ENCODE measurements at places on chromosomes 12 and 14.

- H3K4me1 ChIP-seq = no peaks in the 10 kb centered on the region
- no peak for DNase-seq
- H3K36me3 ChIP-seq = peaks cover 8% of the 10 kb centered on the region
- no peak overlapping the region for H3K27ac ChIP-seq
- no peak overlapping the region for H3K4me3 ChIP-seq
- no peaks in the 10 kb centered on the region for H3K27me3 ChIP-seq
These were observed 27.5 kb downstream of the CCDC91 start for GRCh38 chr12:28217805-28218204.

GRCh38 chr12:94898388-94898787, 105.1 kb downstream of the NDUFA12 start:
- H3K4me1 ChIP-seq = no peaks in the 10 kb centered on the region
- H3K27me3 ChIP-seq = no peaks in the 10 kb centered on the region
- DNase-seq = no peak
- no peak overlapping the region for H3K4me3 ChIP-seq
- no peaks in the 10 kb centered on the region for H3K36me3 ChIP-seq
- H3K27ac ChIP-seq = no peak overlapping the region

GRCh38 chr14:98252820-98253219, 1019.2 kb downstream of the BCL11B start:
- no peaks in the 10 kb centered on the region for H3K4me1 ChIP-seq
- H3K27ac ChIP-seq = no peak overlapping the region
- no peaks in the 10 kb centered on the region for H3K36me3 ChIP-seq
- H3K27me3 ChIP-seq = no peaks in the 10 kb centered on the region
- DNase-seq = no peak
- H3K4me3 ChIP-seq = no peak overlapping the region

DNA sequence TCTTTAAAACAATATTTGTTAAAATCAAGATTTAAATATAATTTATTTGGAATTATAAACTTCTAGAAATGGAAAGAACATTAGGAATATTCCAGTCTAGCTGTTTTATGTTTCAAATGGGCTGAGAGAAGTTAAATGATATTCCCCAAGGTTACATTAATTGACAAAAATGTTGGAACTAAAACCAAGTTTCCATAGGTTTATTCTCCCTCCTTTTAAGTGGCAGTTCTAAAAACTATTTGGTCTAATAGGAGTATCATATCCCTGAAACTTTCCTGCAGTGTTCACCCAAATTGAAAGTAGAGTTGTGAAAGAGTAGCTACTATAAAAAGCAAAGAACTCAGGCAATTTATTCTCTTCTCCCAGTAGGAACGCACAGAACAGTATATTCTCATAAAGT, 1185.5 kb downstream of the LRFN5 start:
- H3K4me1 ChIP-seq = no peaks in the 10 kb centered on the region
- no peak for DNase-seq
- no peak overlapping the region for H3K27ac ChIP-seq
- H3K36me3 ChIP-seq = no peaks in the 10 kb centered on the region
- no peaks in the 10 kb centered on the region for H3K27me3 ChIP-seq

DNA sequence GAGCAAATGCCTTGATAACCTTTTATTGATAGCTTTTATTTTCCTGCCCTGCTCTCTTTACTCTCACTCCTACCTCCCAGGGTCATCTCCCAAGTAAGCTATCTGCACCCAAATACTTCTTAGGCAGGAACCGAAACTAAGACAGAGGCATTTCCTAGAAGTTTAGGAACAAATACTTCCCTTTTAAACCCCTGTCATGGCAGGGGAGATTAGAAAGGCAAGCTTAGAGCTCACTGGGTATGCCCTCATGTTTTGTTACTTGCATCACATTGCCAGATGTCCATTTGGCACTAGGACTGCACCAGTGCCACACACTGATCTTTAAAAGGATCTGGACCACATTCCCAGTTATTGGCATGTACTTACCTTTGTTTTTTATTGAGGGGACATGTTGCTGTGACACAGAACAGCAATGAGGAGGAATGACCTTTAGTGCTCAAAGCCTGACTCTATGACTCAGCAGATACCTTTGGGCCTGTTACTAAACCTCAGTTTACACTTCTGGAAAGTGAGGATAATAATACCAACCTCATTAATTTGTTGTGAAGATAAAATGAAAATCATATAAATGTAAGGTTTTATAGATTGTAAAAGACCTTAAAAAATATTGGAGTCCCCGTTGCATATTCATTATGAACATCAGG, 40.9 kb upstream of the MBIP start:
- no peak for DNase-seq
- peaks cover 2% of the 10 kb centered on the region for H3K27me3 ChIP-seq
- no peaks in the 10 kb centered on the region for H3K36me3 ChIP-seq
- no peak overlapping the region for H3K27ac ChIP-seq

DNA sequence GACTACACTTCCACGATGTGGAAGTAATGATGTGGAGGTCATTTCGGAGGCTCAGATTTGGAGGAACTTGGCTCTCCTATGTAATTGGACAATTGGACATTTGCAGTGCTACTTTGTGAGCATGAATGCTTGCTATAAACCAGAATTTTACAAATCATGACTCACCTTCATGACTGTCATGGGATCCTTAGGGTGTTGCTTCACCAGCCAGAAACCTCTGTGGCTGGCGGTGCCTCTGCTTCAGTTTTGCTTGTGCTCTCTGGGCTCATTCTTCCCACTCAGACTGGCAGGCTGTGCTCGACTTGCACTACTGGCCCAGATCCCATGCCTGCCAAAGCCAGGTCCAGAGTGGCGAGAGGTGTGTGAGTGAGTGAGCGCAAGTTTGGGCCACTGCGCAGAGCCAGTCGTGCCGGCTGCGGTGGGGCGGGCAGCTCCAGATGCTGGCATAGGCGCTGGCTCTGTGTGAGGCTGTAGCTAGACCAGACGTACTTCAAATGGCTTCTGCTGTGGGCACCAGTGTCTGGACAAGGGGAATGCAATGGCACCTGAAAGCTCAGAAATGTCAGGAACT, 387.8 kb downstream of the AEBP2 start:
- no peak for DNase-seq
- H3K27ac ChIP-seq = no peak overlapping the region
- H3K4me3 ChIP-seq = no peak overlapping the region
- no peaks in the 10 kb centered on the region for H3K4me1 ChIP-seq
- no peaks in the 10 kb centered on the region for H3K27me3 ChIP-seq

- peaks cover 11% of the 10 kb centered on the region for H3K27me3 ChIP-seq
- no peak for DNase-seq
- no peaks in the 10 kb centered on the region for H3K36me3 ChIP-seq
- H3K4me3 ChIP-seq = no peak overlapping the region
- no peaks in the 10 kb centered on the region for H3K4me1 ChIP-seq
These were observed 266.3 kb downstream of the APAF1 start for GRCh38 chr12:98911396-98911795.

DNA sequence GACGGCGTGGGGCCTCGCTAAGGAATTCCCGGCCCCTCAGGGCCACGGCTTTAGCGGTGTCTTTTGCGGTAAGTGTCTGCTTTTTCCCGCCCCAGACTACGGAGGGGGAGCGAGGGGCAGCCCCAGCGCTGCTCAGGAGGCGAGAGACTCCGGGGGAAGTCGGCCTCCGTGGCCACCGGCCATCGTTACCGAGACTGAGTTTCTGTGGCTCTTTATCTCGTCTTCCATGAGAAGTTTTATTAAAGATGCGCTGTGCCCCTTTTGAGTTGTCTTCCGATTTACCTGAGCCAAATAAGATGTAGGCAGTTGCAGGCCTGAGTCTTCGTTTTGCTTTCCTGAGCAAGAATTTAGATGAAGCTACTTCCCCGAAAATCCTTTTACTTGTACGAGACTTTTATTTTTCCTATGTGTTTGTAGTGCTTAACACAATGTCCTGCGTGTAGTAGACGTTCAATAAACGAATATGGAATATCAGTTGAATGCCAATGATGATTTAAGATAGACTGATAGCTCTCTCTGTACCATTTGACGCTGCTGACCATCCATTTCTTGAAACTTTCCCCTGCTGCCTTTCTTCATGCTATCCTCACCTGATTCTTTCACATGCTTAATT, 462 bp downstream of the SRP54 start:
- peaks cover 13% of the 10 kb centered on the region for H3K4me1 ChIP-seq
- no peaks in the 10 kb centered on the region for H3K27me3 ChIP-seq
- H3K27ac ChIP-seq = peak overlapping the region; percentile 94
- H3K4me3 ChIP-seq = peak overlapping the region; percentile 74
- no peaks in the 10 kb centered on the region for H3K36me3 ChIP-seq
- DNase-seq = no peak

- no peak overlapping the region for H3K4me3 ChIP-seq
- no peak overlapping the region for H3K27ac ChIP-seq
- no peaks in the 10 kb centered on the region for H3K4me1 ChIP-seq
- H3K36me3 ChIP-seq = no peaks in the 10 kb centered on the region
These were observed 200.3 kb downstream of the CRADD start for GRCh38 chr12:93877446-93877845.

DNA sequence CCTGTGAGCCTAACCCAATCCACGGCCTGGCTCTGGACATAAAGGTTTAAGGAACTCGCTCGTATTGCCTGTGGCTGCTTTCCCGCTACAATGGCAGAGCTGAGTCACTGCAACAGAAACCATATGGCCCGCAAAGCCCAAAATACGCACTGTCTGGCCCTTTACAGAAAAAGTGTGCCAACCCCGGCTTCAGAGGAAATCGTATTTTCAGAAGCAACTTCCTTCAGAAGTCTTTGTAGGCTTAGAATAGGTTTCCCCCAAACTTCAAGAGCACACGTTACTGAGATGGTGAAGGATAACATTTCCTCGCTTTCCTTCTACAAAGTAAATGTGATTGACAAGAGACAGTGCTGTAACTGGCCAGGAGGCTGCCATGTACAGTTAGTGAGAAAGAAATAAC, 34.8 kb upstream of the TESC start:
- H3K4me3 ChIP-seq = no peak overlapping the region
- H3K4me1 ChIP-seq = peaks cover 16% of the 10 kb centered on the region
- H3K36me3 ChIP-seq = no peaks in the 10 kb centered on the region
- no peak overlapping the region for H3K27ac ChIP-seq
- no peaks in the 10 kb centered on the region for H3K27me3 ChIP-seq

- H3K27ac ChIP-seq = no peak overlapping the region
- DNase-seq = no peak
- H3K4me1 ChIP-seq = peaks cover 4% of the 10 kb centered on the region
These were observed 62.9 kb upstream of the ELK3 start for GRCh38 chr12:96131230-96131788.

- no peak overlapping the region for H3K4me3 ChIP-seq
- H3K27me3 ChIP-seq = no peaks in the 10 kb centered on the region
- no peaks in the 10 kb centered on the region for H3K4me1 ChIP-seq
- no peak for DNase-seq
These were observed 170.7 kb upstream of the EEA1 start for GRCh38 chr12:93099792-93100191.

GRCh38 chr12:3882896-3883564, 9.8 kb upstream of the PARP11 start:
- H3K36me3 ChIP-seq = no peaks in the 10 kb centered on the region
- H3K4me1 ChIP-seq = no peaks in the 10 kb centered on the region
- H3K4me3 ChIP-seq = no peak overlapping the region
- DNase-seq = peak; percentile 57

DNA sequence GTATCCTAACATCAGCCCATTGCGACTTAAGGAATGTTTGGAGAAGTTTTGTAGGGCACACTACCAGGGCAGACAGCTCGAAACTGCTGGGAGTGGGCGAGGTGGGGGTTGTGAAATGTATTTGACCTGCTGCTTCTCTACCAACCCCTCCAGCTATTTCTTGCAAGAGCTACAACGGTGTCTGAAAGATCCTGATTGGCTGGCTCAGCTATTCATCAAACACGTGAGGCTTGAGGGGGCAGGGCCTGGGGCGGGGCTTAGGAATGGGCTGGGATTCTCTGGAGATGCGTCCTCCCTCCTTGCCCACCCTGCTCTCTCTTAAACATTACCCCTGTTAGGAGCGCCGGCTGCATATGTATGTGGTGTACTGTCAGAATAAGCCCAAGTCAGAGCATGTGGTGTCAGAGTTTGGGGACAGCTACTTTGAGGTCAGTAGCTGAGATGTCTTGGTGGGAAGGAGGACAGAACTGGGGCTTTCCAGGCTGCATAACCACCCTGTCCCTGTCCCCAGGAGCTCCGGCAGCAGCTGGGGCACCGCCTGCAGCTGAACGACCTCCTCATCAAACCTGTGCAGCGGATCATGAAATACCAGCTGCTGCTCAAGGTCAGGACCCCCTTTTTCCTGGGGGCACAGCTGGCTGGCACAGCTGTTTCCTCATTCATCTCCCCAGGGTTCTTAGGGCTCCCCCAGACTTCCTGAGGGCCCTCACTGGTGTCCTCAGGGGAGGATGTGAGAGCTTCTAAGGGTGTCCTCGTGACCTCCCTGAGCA, 3.1 kb downstream of the ARHGEF25 start:
- H3K27ac ChIP-seq = no peak overlapping the region
- DNase-seq = peak; percentile 58
- H3K27me3 ChIP-seq = peaks cover 51% of the 10 kb centered on the region
- no peak overlapping the region for H3K4me3 ChIP-seq

DNA sequence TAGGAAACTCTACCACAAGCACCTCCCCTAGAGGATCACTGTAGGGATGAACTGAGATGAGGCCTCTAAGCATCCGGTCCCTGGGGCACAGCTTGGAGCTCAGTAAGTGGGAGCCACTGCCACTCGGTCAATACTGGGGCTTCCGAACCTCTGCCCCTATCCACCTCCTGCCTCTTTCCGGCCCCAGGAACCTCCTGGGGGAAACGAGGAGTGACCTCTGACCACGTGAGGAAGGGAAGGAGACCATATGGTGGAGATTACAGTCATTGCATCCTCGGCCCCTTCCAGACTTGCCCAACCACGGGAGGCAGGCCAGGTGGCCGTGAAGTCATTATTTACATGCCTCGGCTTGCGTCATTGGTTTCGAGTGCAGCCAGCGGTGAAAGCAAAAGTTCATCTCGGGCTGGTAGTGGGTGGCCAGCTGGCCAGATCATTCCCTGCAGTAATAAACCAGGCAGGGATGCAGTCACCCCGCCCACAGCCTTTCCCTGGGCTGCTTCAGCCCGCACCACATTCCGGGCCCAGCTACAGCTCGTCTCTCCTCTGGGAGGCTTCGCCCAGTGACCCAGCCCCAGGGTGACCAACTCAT, 65.4 kb downstream of the C14orf132 start:
- no peaks in the 10 kb centered on the region for H3K36me3 ChIP-seq
- H3K4me3 ChIP-seq = no peak overlapping the region
- no peaks in the 10 kb centered on the region for H3K4me1 ChIP-seq

GRCh38 chr12:68789144-68789878, 18.7 kb upstream of the MDM2 start:
- peaks cover 9% of the 10 kb centered on the region for H3K4me1 ChIP-seq
- no peak overlapping the region for H3K4me3 ChIP-seq
- no peaks in the 10 kb centered on the region for H3K36me3 ChIP-seq
- H3K27ac ChIP-seq = no peak overlapping the region
- no peaks in the 10 kb centered on the region for H3K27me3 ChIP-seq

DNA sequence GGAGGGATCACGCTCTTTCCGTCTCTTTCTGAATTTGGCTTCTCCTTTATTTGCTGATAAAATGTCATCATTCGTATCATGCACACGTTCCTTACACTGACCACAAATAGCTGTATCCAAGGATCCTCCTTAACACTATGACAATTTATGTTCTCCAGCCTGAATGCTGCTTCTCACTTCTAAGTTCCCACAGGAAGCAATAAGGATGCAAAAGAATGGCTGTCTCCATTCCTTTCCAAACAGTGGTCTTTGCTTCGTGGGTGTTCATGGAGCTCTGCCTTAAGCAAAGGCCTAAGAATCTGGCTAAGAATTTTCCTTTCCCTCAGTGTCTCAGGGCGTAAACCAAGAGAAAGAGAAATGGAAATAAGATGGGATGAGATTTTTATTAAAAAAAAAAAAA, 200.2 kb downstream of the ITPR2 start:
- DNase-seq = no peak
- peaks cover 16% of the 10 kb centered on the region for H3K36me3 ChIP-seq
- no peaks in the 10 kb centered on the region for H3K27me3 ChIP-seq

- no peak overlapping the region for H3K27ac ChIP-seq
These were observed 746.2 kb upstream of the USP15 start for GRCh38 chr12:61514016-61514415.

Measured in common myeloid progenitor, CD34-positive (primary cell).